ENCODE measurements at places on chromosomes 3 and 15.

GRCh38 chr3:196547067-196547466 lies 21.3 kb downstream of the WDR53 start:
- DNase-seq, result no peak

DNA sequence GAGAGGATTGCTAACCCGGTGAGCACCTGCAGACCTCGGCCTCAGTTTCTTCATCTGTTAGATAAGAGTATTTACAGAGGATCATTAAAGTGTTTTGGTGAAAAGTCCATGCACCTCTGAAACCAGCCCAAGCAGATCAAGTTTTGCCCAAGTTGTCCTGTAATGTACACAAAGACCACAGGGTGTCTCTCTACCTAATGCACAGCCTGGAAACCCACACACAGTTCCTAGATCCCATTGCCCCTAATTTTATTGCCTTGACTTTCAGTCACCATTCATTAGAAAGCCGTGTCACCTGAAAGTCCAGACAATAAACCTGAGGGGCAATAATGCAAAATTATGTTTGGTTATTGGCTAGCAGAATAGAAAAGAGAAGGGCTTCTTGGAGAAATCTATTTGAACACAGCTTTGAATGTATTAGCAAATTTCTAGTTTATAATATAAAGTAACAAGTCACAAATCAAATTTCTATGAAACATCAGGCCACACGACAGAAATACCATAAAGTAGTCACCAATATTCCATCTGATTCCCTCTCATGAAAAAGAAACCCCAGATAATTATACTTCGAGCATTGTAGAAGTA lies 161.3 kb upstream of the SLC2A2 start:
- DNase-seq, result no peak

DNA sequence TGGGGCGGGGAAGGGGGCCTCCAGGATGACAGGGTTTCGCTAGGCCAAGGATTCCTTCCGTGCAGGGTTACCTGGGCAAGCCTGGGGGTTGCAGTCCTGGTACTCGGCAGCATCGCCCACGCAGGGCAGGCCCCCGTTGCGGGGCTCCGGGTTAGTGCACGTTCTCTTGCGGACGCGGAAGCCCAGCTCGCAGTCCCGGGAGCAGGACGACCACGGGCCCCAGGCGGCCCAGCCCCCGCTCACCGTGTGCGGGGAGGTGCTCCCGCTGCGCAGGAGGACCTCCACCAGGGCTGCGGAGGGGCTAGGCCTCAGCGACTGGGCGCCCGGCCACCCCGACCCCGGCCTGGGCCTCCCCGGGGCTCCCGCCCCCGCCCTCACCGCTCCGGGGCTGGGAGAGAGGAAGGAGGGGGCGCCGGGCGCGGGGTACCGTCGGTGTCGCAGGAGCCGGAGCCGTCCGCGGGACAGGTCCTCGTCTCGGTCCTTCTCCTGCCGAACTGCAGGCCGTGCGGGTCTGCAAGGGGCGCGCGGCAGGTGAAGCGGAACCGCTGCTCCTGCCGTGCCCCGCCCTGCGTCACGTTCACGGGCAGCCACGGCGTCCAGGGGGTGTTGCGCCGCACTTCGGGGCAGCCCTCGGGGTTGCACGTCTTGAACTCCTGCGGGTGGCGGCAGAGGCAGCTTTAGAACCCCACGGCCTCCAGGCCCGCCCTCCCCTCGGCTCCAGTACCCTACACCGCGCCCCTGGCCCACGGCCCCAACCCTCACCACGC lies 114.6 kb downstream of the SEMA5B start:
- DNase-seq, result no peak

GRCh38 chr3:10599444-10599843 lies 94.1 kb upstream of the ATP2B2 start:
- DNase-seq, result no peak

GRCh38 chr3:107796791-107797190 lies 274.0 kb downstream of the BBX start:
- no peak for DNase-seq

GRCh38 chr3:5813521-5813920 lies 626.0 kb downstream of the EDEM1 start:
- DNase-seq, result no peak

DNA sequence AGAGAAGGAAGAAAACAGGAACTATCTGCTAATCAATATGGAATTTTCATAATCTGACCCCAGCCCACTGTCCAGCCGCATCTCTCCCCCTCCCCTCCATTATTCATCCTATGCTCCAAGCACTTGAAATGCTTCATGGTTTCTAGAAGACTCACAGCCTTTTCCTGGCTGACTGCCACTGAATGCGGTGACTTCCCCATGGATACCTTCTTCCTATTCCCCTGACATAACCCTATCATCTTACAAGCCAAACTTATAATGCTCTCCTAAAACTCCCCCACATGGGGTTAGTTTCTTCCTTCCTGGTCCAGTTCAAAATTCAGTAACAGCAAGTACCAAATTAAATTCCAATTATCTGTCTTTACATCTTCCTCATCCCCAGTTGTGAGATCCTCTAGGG lies 31.2 kb upstream of the PTX3 start:
- DNase-seq, result no peak

DNA sequence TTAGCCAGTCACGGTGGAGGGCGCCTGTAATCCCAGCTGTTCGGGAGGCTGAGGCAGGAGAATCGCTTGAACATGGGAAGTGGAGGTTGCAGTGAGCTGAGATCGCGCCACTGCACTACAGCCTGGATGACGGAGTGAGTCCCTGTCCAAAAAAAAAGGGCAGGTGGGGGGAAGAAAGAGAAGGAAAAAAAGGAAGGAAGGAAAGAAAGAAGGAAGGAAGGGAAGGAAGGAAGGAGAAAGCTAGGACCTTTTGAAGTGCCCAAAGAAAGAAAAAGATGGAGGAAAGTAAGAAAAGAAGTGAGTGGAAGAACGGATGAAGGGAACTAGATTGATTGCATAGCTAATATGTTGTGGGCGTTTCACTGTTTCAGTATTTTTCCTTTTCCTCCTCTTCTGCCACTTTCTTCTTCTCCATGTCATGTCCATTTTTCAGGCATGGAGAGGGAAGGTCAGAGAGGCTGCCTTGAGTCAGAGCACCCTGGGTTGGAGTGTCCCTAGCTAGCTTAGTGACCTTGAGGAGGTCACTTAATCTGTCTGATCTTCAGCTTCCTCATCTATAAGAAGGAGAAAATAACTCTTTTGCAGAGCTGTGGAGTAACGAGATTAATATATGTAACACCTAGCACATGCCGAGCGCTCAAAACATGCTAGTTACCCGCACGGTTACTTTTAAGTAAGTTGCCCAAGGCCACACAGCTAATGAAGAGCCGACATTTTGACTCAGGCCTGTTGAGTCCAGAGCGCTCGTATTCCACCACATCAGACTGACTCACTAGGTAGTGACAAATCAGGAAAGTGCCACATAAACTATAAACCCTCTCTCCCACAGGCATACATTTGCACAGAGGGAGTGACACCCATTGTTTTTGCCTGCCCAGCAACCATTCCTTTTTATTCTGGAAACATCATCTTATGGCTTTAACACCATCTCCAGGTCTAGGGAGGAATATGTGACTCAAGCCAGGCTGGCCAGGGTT lies 42.2 kb downstream of the BHLHE40 start:
- no peak for DNase-seq

- no peak for DNase-seq
Measured at GRCh38 chr3:97820780-97821179, 1.0 kb upstream of the CRYBG3 start.

- DNase-seq, result no peak
Measured at GRCh38 chr3:195913382-195913781, 5.0 kb upstream of the TNK2 start.

- no peak for DNase-seq
Measured at GRCh38 chr3:87674397-87675161, 384.2 kb downstream of the CGGBP1 start.
